CD8-positive, alpha-beta memory T cell (primary cell): ENCODE measurements at places on chromosomes 5 and 9. TPM values are rescaled to one million over a fixed set of nuclear protein-coding genes. Genes with fewer than 3 reads are reported as not detected.

GRCh38 chr5:172878585-172878932, 44.5 kb downstream of the ERGIC1 start:
- H3K4me3 ChIP-seq = no peak overlapping the region
- H3K4me1 ChIP-seq = no peaks in the 10 kb centered on the region
- no peaks in the 10 kb centered on the region for H3K27me3 ChIP-seq
- no peak for DNase-seq

DNA sequence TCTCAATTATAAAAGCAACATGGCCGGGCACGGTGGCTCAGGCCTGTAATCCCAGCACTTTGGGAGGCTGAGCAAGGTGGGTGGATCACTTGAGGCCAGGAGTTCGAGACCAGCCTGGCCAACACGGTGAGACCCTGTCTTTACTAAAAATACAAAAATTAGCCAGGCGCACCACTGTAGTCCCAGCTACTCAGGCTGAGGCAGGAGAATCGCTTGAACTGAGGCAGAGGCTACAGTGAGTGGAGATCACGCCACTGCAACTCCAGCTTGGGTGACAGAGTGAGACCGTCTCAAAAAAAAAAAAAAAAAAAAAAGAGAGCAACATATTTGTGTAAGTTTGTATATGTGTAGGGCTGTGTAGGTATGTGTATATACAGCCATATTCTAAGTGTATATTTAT, 7.5 kb downstream of the RPS6 start:
- H3K4me3 ChIP-seq = no peak overlapping the region
- H3K27ac ChIP-seq = no peak overlapping the region
- DNase-seq = no peak
- peaks cover 29% of the 10 kb centered on the region for H3K36me3 ChIP-seq

DNA sequence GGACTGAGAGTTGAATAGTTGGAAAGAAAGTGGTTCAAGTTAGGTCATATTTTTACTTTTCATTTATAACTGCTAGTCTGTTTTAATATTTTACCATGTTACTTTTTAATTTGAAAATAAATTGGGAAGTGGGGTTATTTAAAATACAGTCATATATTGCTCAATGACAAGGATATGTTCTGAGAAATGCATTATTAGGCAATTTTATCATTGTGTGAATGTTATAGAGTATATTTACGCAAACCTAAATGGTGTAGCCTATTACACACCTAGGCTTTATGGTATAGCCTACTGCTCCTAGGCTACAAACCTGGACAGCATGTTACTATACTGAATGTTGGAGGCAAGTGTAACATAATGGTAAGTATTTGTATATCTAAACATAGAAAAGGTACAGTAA, 5.2 kb downstream of the CCDC152 start:
- H3K4me3 ChIP-seq = no peak overlapping the region
- H3K4me1 ChIP-seq = no peaks in the 10 kb centered on the region
- DNase-seq = no peak
- no peaks in the 10 kb centered on the region for H3K36me3 ChIP-seq
- H3K27ac ChIP-seq = no peak overlapping the region
- H3K27me3 ChIP-seq = no peaks in the 10 kb centered on the region

GRCh38 chr9:35666045-35666444, 1.1 kb upstream of the ARHGEF39 start:
- peaks cover 40% of the 10 kb centered on the region for H3K4me1 ChIP-seq
- H3K27ac ChIP-seq = no peak overlapping the region
- no peaks in the 10 kb centered on the region for H3K27me3 ChIP-seq
- no peaks in the 10 kb centered on the region for H3K36me3 ChIP-seq

DNA sequence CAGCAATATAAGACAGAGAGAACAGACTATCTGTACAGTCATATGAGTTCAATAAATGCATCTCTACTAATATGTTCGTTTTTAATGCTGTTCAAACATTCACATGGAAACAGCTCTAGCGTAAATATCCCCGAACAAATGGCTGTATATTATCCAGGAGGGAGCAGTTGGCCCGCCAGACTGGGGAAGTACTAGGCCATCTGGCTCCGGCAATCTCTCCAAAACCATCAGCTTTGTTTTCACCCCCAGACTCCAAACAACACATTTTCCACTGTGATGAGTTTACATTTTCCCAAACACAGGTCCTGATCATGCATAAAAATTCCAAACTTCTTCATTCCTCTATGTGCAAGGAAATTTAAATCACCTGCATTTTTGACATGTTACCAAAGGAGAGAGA, 8.7 kb downstream of the EBF1 start:
- H3K27me3 ChIP-seq = peaks cover 10% of the 10 kb centered on the region
- no peak overlapping the region for H3K27ac ChIP-seq
- DNase-seq = no peak
- no peaks in the 10 kb centered on the region for H3K36me3 ChIP-seq
- H3K4me1 ChIP-seq = peaks cover 5% of the 10 kb centered on the region

DNA sequence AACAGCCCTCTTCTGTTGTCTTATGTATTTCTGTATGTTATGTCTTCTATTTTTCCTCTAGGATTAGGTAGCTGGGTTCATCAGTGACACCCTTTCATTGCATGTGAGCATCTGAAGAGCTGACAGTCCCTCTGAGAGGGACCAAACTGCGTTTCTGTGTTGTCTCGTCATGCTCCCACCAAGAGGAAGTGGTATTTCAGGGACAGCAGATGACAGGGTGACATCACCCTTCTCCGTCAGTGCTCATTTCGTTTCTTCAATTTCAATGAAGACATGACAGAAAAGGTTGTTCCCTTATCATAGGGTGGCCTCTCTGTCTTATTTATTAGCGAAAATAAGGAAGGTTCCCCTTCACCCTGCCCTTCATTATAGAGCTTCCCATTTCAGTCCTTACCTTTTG, 225.9 kb upstream of the NR4A3 start:
- no peaks in the 10 kb centered on the region for H3K4me1 ChIP-seq
- H3K27ac ChIP-seq = no peak overlapping the region
- no peak for DNase-seq
- no peak overlapping the region for H3K4me3 ChIP-seq

- no peaks in the 10 kb centered on the region for H3K27me3 ChIP-seq
- no peaks in the 10 kb centered on the region for H3K4me1 ChIP-seq
- H3K4me3 ChIP-seq = no peak overlapping the region
- H3K36me3 ChIP-seq = no peaks in the 10 kb centered on the region
- DNase-seq = no peak
Measured at GRCh38 chr5:27748847-27749246, 710.5 kb upstream of the CDH9 start.

DNA sequence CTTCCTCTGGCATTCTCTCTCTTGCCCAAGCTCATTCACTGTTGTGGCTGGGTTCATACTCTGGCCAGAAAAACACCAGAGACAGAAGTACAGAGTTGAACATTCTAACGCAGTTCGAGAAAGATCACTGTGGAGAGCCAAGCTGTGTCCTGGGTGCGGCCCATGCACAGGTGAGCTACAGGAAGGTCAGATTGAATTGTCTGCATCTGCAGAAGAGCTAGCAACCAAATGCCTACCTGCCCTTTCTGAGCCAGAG, 126.8 kb upstream of the DPYSL3 start:
- no peak for DNase-seq
- no peaks in the 10 kb centered on the region for H3K27me3 ChIP-seq
- H3K4me1 ChIP-seq = no peaks in the 10 kb centered on the region
- H3K4me3 ChIP-seq = no peak overlapping the region
- no peak overlapping the region for H3K27ac ChIP-seq

Gene LRRC70
- total RNA-seq = 0.13 TPM

Gene PPP1R2B
- 0.18 TPM for total RNA-seq

DNA sequence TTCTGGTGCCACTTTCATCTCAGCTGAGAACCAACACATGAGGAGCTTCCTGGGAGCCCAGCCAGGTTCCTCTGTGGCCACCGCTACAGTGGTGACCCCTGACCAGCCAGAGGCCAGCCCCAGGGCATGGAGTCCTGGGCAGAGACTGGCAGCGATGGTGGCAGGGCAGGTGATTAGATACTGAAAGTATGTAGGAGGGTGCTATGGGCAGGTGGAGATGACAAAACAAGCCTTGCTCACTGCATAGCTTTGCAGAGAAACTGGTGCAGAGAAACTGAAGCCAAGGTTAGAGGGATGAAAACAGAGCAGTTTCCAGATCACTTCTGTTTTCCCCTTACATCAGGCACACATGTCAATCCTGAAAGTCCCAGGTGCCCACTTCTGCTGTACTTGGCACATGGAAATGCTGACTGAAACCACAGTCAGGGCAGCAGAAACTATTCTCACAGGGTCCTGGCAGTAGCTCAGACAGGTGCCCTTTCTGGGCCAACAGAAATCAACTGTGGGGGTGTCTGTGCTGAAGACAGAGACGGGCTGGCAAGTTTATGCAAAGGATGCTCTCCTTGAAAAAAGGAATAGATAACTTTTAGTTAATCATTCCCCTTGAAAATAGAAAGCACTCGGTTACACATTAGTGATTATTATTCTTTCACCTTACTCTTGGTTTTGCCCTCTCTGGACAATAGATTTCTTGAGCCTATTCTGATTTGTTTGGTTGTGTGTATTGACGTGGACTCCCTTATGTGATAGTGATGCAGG, 90.3 kb downstream of the ANKRD55 start:
- H3K4me3 ChIP-seq = peak overlapping the region; percentile 25
- H3K27me3 ChIP-seq = no peaks in the 10 kb centered on the region
- H3K36me3 ChIP-seq = no peaks in the 10 kb centered on the region

GRCh38 chr5:90861843-90862586, 303.4 kb downstream of the ADGRV1 start:
- no peak for DNase-seq
- no peak overlapping the region for H3K27ac ChIP-seq
- no peaks in the 10 kb centered on the region for H3K4me1 ChIP-seq
- no peaks in the 10 kb centered on the region for H3K36me3 ChIP-seq
- no peak overlapping the region for H3K4me3 ChIP-seq

- no peak overlapping the region for H3K27ac ChIP-seq
- no peak for DNase-seq
- H3K36me3 ChIP-seq = no peaks in the 10 kb centered on the region
- H3K4me1 ChIP-seq = no peaks in the 10 kb centered on the region
- no peaks in the 10 kb centered on the region for H3K27me3 ChIP-seq
Measured at GRCh38 chr9:72814083-72814597, 138.7 kb downstream of the ALDH1A1 start.

Gene C1QTNF3
- total RNA-seq = 1.4 TPM

GRCh38 chr9:122191584-122191983, 31.9 kb downstream of the MORN5 start:
- DNase-seq = no peak
- H3K27ac ChIP-seq = no peak overlapping the region
- no peak overlapping the region for H3K4me3 ChIP-seq
- H3K27me3 ChIP-seq = no peaks in the 10 kb centered on the region
- no peaks in the 10 kb centered on the region for H3K36me3 ChIP-seq
- no peaks in the 10 kb centered on the region for H3K4me1 ChIP-seq

- H3K27me3 ChIP-seq = peaks cover 47% of the 10 kb centered on the region
- no peaks in the 10 kb centered on the region for H3K36me3 ChIP-seq
- no peak for DNase-seq
- no peak overlapping the region for H3K27ac ChIP-seq
- H3K4me3 ChIP-seq = no peak overlapping the region
Measured at GRCh38 chr5:141872496-141873356, 5.5 kb downstream of the PCDH1 start.

DNA sequence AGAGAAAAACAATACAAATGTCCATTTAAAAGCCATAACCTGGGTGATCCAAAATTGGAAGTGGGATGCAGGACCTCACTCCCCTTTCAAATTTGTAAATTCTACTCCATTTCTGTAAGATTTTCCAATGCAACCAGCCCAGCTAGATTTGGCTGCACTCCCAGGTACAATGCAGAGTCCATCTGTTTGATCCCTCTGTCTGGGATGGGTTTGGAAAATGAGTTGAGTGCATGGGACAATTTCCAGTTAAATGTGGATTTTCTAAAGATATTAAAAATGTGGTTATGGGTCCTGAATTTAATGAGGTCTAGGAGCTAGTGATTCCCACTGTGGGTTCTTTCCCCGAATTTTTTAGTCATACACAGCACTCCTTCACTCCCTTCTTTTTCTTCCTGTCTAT, 104.0 kb upstream of the ATP10B start:
- DNase-seq = no peak
- no peaks in the 10 kb centered on the region for H3K36me3 ChIP-seq
- no peaks in the 10 kb centered on the region for H3K27me3 ChIP-seq
- H3K4me1 ChIP-seq = no peaks in the 10 kb centered on the region

Gene FAM78A
- total RNA-seq = 44.4 TPM

GRCh38 chr5:345404-346195, 24.1 kb downstream of the AHRR start:
- H3K36me3 ChIP-seq = no peaks in the 10 kb centered on the region
- H3K4me3 ChIP-seq = no peak overlapping the region
- H3K27ac ChIP-seq = no peak overlapping the region
- H3K27me3 ChIP-seq = no peaks in the 10 kb centered on the region

DNA sequence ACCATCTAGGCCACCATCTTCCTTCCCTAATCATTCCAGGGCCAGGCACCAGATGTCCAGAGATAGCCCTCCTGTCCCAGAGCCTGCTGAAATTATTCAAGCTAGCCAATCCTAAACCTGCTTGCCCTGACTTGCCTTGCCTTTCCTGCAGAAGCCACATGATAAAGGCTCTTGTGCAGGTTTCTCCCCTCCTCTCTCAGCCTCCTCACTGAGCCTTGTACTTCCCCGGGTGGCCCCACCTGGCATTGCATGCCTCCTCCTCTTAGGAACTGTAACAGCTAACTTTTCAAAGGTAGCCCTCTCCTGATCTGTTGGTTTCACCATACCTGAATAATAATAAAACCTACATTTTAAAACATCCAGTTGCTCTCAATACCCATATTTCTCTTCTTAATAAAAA, 42.6 kb downstream of the DIRAS2 start:
- no peaks in the 10 kb centered on the region for H3K36me3 ChIP-seq
- H3K27me3 ChIP-seq = no peaks in the 10 kb centered on the region
- no peaks in the 10 kb centered on the region for H3K4me1 ChIP-seq
- H3K4me3 ChIP-seq = no peak overlapping the region

- no peaks in the 10 kb centered on the region for H3K4me1 ChIP-seq
- no peak overlapping the region for H3K4me3 ChIP-seq
- DNase-seq = no peak
- no peak overlapping the region for H3K27ac ChIP-seq
- no peaks in the 10 kb centered on the region for H3K27me3 ChIP-seq
- no peaks in the 10 kb centered on the region for H3K36me3 ChIP-seq
Measured at GRCh38 chr5:34524123-34524522, 132.0 kb upstream of the RAI14 start.

DNA sequence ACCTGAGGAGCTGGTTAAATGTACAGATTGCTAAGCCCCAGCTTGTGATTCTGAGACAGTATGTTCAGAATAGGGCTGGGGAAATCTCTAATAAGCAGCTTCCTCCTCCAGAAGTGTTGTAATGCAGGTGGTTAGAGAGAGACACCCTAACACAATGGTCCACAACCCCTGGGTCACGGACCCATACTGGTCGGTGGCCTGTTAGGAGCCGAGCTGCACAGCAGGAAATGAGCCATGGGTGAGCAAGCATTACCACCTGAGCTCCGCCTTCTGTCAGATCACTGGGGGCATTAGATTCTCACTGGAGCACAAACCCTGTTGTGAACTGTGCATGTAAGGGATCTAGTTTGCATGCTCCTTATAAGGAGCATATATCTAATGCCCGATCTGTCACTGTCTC, 61.8 kb downstream of the SLC36A1 start:
- H3K36me3 ChIP-seq = no peaks in the 10 kb centered on the region
- no peaks in the 10 kb centered on the region for H3K4me1 ChIP-seq
- H3K27ac ChIP-seq = no peak overlapping the region

- H3K4me3 ChIP-seq = no peak overlapping the region
- H3K4me1 ChIP-seq = no peaks in the 10 kb centered on the region
- H3K27ac ChIP-seq = no peak overlapping the region
- no peaks in the 10 kb centered on the region for H3K36me3 ChIP-seq
- H3K27me3 ChIP-seq = no peaks in the 10 kb centered on the region
Measured at GRCh38 chr5:95332158-95332557, 47.3 kb upstream of the MCTP1 start.
